ENCODE measurements at places on chromosomes 7 and 10.
A peak's percentile ranks its signal among the peaks of the same experiment; 100 is the strongest.

- no peak for DNase-seq
Observed at GRCh38 chr10:18332048-18332447, 191.8 kb downstream of the CACNB2 start.

- DNase-seq, result no peak
Observed at GRCh38 chr10:113572520-113573290, 19.9 kb downstream of the HABP2 start.

- DNase-seq, result no peak
Observed at GRCh38 chr10:48703531-48704122, 19.0 kb downstream of the WDFY4 start.

DNA sequence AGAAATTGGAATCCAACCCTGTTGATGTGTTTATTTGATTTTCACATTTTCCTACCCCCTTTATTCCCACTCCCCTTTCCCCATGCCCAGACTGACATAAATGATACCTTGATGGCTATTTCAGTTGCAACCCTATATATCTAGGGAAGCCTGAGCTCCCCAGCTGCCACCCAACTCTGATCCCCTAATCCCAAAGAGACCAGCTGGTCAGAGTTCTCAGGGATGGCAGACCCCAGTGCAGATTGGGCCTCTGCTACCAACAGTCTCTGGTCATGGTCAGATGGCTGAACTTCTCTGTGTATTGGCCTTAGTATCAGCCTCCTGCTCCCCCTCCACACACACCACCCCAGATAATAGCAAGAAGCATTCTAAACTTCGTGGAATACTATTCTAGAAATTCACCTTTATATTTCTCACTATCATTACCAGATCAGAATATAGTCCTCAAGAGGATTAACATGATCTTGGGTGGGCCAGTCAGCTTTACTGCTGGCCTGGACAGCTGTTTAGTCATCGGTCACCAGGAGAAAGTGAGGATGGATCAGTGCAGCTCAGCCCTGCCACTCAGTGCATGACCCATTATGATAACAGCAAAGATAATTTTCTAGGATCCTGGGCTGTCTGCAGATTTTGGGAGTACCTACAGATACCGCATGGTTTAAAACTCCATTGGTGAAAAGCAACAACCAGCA is 24.5 kb upstream of the BTRC start:
- no peak for DNase-seq

GRCh38 chr10:6423413-6424170 is 156.5 kb downstream of the PRKCQ start:
- DNase-seq, result no peak

DNA sequence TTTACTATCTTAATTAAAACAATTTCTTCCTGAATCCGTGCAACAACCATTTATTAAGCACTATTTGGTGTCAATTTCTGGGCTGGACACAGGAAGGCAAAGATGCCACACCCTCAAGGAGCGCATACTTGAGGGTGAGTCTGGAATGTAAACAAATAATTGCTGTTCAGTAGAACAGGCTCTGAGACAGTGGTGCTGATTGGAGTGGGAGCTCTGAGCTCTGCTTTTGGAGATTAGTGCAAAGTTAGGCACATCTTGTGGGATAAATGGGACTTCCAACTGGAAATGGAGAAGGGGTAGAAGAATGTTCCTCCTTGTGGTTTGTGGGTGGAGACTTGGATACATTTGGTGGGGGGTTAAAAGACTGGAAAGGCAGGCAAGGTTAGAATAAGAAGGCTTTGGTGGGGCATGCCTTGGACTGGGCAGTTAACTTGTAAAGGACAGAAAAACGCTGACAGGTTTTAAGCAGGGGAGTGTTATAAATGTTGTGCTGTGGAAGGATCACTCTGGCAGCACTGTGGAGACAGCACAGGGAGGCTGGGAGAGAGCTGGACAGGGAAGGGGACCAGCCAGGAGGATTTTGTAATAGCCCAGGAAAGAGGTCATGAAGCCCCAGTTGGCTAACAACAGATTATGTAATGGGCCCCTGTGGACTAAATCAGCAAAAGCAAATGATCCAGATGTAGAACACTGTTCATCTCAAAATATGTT is 80.7 kb downstream of the ZNF365 start:
- DNase-seq, result peak; percentile 76

DNA sequence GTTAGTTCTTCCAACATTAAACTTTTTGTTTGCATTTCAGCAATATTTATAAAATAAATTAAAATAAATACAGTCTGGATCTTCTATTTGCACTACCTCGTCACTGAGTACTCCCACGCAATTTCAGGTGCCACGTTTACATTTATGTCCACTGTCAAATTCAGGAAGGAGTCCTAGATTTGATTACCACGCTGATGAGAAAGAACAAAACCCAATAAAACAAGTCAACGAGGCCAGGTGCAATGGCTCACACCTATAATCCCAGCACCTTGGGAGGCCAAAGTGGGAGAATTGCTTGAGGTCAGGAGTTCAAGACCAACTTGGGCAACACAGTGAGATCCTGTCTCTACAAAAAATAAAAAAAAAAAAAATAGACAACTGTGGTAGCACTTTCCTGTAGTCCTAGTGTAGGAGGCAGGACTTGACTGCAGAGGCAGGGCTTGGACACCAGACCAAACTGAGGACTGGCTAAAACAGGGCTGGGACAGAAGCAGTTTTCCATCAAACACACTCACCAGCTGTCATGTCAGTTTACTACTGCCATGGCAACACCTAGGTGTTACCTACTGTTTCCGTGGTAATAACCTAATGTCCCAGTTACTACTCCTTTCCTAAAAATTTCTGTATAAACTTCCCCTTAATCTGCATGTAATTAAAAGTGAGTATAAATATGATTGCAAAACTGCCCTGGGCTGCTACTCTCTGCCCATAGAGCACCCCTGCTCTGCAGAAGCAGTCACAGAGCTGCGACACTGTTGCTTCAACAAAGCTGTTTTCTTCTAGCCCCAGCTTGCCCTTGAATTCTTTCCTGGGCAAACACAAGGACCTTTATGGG is 341.7 kb downstream of the PARD3 start:
- no peak for DNase-seq

GRCh38 chr10:22243321-22243720 is 25.5 kb upstream of the EBLN1 start:
- DNase-seq, result no peak

DNA sequence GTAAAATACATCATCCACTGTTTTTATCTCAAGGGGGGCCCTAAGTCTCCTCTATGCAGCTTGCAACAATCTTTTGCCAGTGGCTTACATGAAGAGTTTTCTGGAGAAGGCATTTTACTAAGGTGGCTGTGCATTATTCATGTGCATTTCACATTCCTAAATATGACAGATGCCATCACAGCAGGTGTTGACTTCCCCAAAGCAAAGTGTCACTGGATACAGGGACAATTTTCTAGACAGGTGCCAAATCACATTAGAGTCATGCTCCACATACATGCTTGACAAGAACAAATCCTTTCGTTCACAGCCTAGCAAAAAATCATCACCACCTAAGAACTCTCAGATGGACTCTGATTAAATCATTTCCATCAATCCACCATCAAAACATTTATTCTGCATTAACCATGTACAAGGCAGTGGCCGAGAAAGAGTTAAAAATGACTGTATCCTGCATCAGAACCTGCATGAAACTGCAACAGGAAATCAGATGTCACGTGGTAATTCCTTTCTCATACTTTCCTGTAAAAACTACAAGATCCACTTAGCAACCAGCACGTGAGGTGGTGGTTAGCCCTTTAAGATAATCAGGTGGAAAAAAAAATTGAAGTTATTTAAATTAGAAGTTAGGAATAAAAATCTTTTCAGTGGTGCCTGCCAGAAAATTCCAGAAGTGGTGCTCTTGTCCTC is 88.2 kb upstream of the AFAP1L2 start:
- DNase-seq, result no peak

DNA sequence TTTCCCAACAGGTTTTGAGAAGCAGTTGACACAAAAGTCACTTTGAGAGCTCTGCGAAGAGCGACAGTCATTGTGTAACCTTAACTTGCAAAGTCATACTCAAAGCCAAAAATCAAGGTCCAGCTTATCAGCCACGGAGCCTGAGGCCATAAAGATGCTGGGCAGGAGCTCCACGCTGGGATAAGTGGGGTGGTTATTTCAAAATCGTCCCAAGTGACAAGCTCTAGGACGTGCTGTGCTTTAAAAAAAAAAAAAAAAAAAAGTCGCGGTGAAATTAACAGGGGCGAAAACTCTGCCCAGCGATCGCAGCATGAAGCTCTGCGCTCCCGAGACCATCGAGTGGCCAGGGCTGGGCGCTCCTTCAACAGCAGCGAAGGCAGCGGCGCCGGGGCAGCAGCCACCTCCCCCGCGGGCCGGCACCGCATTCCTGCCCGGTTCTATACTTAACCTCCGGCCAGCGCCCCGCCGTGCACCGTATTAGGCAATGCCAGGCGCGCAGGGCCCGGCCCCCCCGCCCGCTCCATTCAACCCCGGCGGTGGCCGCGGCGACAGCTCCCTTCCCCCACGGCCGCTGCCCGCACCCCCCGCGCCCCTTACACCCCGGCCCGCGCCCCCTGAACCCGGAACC is 657 bp downstream of the HACD1 start:
- peak; percentile 73 for DNase-seq

DNA sequence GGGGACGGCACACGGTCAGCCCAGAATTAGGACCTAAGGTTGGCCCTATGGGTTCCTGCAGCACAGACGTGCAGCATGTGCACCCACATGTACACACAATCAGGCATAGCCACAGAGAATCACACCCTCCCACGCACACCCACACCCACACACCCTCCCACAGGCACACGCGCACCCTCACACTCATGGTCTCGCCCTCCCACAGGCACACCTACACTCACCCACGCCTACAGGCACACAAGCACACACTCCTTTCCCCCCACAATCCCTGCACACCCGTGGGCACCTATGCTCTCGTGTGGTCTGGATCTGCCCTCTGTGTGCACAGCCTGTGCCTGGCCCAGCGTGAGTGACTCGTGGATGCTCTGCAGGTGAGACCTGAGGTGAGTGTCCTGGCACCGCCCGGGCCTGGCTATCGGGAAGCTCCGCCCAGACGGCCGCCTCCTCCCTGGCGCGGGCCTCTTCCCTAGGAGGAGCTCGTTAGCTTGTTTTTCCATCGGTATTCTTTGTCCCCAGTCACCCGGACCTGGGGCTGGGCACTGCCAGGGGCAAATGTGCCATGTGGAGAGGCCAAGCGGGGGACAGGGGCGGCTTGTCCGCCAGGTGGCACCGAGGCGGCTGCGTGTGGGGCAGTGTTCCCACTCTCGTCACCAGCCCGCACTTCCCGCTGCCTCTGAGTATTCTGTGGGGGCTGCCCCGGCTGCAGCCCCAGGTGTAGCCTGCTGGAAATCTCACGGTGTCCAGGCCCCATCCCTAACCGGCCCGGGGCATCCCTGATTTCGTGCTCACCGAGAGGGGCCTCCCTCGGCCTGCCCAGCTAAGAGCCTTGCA is 110.2 kb upstream of the FAM20C start:
- peak; percentile 76 for DNase-seq

GRCh38 chr7:67825356-67825755 is 828.7 kb downstream of the TYW1 start:
- no peak for DNase-seq

- no peak for DNase-seq
Observed at GRCh38 chr7:143355450-143356385, 6.8 kb downstream of the FAM131B start.

GRCh38 chr10:124692100-124692446 is 52.1 kb downstream of the FAM53B start:
- no peak for DNase-seq

DNA sequence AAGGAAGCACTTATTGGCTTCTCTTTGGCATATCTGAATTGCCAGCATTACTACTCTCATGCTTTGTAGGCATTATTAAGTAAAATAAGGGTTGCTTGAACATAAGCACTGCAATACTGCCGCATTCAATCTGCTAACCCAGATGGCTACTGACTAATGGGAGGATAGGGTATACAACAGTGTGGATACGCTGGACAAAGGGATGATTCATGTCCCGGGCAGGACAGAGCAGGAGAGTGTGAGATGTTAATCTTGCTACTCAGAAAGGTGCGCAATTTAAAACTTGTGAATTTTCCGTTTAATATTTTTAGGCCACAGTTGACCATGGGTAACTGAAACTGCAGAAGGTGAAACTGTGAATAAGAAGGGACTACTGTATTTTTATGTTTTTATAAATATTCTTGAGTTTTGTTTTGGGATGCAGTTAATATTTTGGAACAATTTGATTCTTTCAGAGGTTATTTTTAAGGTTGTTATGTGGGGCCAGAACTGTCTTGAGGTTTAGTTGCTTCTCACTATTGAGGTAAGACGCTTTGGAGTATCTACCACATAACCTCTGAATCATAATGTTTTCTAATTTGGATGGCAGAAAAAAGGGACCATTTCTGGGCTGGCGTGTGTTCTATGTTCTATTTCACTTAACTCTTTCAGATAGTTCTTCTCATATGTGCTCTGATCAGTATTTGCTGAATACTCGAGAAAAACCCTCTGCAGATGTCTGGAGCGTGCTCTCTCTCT is 75.7 kb upstream of the SYPL1 start:
- no peak for DNase-seq

DNA sequence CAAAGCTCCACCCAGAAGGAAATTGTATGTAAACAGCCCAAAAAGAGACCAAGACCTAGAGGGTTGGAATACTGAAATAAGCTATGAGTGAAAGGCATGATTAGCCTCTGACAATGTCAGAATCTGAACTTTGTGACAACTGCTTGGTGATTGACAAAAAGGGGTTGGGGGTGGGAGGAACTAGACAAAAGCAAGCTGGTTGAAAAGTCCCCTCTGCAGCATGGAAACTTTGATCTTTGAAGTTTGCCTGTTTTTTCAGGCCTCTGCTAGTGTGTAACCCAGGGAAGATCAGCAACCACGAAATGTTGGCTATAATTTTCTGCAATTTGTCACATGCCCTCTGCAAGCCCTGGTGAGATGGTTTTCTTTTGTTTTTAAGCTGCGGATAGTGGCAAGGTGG is 104.8 kb upstream of the SLC25A13 start:
- no peak for DNase-seq

DNA sequence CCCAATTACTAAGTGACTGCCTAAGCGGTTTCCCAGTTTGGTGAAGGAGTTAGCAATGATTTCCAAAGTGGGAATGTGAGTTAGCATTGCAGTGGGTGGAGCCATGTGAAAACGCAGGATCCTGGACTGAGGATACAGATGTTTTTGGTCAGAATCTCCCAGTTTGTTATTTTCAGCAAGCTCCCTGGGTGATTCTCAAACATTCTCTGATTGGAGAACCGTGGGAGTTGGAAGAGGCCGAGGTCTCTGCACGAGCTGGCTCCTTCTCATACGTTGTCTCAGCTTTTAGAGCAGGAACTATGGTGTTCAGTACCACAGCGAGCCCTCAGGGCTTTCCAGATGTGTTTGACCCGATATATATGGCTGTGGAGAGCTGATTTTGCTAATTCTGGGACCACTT is 396.5 kb upstream of the NPVF start:
- DNase-seq, result no peak

GRCh38 chr10:6239213-6239991 is 36.7 kb downstream of the PFKFB3 start:
- DNase-seq, result no peak

- DNase-seq, result no peak
Observed at GRCh38 chr10:70715853-70716795, 43.8 kb downstream of the ADAMTS14 start.

GRCh38 chr10:105288026-105288425 is 646.9 kb downstream of the SORCS3 start:
- no peak for DNase-seq

GRCh38 chr7:75971309-75971960 is 23.0 kb downstream of the TMEM120A start:
- DNase-seq, result no peak

- no peak for DNase-seq
Observed at GRCh38 chr10:130353928-130354572, 217.9 kb downstream of the GLRX3 start.

GRCh38 chr7:157575777-157576176 is 239.0 kb downstream of the DNAJB6 start:
- DNase-seq, result no peak

- no peak for DNase-seq
Observed at GRCh38 chr10:80484243-80484642, 30.1 kb downstream of the TSPAN14 start.
